ENCODE measurements at places on chromosomes 5 and 9.

DNA sequence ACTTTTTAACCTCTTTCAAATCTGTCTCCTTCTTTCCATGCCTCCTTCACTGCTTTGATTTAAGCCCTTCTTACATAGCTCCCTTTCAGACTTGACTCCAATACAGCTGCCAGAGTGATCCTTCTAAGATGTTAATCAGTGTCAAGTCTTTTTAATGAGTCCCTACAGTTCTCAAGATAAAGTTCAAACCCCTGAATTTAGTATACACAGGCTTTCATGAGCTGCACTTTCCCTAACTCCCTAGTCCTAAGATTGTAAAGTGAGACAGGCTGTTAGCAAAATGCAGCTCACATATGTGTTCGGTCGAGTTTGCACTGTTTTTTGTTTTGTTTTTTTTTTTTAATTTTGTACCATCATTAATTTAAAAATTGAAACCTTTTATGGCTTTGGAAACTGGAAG is 190.4 kb upstream of the VCAN start:
- no peak for DNase-seq

DNA sequence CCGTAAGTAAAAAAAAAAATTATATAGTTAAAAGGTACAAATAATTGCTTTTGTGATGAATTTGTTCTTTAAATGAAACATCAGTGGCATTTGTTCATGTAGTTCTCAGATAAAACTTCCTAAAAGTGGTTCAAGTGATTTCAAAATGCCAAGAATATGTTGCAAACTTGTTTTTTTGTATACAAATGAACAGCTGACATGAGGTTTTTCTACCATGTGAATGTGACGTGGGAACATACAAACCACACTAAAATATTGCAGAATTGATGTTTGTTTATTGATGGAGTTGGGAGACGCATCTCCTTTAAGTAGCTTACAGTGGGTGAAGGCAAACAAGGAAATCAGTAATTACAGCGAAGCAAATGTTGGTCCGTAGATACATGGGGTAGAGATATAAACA is 16.9 kb downstream of the BASP1 start:
- peak; percentile 78 for DNase-seq

DNA sequence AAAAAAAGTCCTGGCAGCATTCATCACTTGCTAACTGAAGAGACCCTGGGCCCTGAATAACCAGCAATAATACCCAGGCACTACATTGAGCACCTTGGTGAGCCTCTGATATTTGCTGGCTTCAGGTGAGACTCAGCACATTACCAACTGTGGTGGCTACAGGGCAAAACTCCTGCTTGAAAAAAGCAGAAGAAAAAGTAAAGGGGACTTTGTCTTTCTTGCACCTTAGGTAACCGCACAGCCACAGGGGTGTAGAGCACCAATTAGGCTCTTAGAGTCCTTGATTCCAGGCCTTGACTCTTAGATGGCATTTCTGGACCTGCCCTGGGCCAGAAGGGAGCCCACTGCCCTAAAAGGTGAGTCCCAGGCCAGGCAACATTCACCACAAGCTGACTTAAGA is 269.5 kb downstream of the AUH start:
- no peak for DNase-seq

- DNase-seq, result no peak
Observed at GRCh38 chr5:161421067-161421466, 125.5 kb downstream of the GABRB2 start.

DNA sequence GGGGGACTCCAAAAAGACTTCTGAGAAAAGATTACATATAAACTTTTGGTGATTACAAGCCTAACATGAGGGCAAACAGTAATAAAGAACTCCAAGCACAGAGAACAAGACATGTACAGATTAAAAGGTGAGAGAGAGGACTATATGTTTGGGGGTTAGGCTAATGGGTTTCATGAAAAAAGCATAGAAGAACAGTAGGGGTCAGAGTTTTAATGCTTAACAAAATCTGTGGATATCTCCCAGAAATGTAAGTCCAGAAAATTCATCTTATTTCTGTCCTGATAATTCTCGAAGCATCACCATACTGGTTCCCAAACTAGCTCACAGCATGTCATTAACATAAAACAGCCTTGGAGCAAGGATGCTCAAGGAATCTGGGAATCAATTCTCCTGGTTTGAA is 137.2 kb downstream of the ARRDC3 start:
- no peak for DNase-seq

DNA sequence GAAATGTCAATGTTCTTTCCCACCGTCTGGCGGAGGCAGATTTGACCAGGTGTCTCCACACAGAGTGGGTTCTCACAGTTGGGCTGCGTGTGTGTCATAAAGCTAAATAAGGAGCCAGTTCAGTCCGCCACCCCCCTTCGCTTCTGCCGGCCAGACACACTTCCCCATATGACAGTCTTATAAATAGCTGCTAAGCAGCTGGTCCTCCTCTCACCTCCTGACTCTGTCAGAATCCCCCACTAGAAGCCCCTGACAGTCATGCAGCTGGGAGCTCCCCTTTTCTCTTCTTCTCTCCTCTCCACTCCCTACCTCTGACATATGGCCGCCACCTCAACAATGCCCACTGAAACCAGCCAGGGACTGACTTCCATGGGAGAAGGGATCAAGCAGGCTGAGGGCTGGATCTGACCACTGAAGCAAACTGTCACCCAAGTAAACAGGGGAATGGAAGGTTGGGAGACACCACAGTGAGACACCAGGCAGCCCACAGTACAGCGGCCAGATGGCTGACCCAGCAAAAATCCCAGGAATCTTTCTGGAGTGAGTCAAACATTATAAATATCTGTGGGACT is 141.9 kb upstream of the EFNA5 start:
- no peak for DNase-seq

Measured in CD14-positive monocyte (primary cell).